SW480 (cell line): ENCODE measurements at places on chromosomes 12 and 14.
A peak's percentile ranks its signal among the peaks of the same experiment; 100 is the strongest.

DNA sequence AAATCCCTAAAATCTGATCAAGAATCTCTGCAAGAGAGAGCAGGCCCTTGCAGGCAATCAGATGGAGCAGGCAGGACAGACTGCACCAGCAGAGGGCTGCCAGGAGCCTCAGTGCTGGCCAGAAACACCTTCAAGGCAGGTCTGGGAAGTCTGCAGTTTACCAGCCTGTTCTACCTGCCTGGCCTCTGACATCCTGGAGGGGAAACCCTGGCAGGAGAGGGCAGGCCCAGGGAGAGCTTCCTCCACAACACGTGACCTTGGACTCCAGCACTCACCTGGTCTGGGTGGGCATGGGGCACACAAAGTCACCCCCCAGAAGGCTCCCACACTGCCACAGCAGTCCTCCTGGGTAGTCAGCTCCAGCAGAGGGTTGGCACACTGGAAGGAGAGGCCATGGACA, 56.0 kb downstream of the ISCA2 start:
- no peak for DNase-seq

DNA sequence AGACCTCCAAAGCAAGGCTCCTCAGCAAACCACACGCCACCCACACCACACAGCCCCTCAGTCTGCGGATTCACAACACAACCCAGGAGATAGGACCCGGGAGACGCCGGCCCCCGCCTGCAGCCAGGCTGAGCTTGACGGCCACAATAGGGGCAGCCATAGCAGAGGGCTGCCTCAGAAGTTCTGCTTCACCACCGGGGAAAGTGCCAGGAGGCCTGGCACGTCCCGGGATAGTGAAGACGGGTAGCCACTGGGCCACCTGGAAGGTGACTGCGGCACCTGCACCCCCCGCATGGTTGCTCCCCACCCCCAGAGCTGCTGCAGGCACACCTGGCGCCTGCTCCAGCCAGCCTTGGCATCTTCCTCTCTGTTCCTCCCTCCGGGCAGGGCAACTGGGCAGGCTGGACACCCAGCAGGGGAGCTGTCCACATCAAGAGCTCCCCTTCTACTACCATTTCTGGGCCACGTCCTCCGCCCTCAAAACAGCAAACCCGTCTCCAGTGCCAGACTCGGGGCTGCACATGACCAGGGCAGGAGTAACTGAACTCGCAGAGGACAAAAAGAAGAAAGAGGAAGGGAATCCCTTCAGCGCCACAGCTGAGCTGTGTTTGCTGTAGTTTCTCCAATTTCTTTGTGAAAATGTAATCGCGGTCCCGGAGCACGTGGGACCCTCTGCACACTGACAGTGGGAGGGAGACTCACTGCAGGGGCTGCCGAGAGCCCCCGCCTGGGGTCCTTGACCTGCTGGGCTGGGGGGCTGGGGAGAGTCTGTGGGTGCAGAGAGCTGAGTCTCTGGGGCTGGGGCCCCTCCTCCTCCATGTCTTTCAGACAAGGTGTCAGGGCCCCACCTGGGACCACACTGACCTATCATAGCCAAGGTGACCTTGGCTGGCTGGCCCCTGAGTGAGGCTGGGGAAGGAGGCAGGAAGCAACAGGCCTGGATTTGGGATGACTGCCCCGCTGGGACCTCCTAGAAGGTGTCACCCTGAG, 74.2 kb upstream of the C14orf180 start:
- no peak for DNase-seq

GRCh38 chr12:131011165-131012079, 57.7 kb downstream of the ADGRD1 start:
- DNase-seq: no peak

DNA sequence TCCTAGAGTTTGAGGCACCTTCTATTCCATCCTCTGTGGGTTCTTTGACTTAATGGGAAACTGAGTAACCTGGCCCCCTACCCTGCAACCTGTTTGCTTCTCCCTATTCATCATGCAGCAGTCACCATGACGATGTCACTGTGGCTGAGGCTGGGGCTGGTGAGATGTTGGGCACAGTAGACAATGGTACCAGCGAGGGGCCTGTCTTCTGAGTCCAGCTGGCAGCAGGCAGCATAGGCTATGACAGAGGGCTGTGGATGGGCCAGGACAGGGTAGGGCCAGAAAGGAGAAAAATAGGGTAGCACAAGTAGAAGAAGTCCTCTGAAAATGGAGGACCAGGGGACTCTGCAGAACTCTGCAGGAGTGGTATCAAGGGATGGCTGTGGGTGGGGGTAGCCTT, 2.0 kb downstream of the CIROP start:
- no peak for DNase-seq

DNA sequence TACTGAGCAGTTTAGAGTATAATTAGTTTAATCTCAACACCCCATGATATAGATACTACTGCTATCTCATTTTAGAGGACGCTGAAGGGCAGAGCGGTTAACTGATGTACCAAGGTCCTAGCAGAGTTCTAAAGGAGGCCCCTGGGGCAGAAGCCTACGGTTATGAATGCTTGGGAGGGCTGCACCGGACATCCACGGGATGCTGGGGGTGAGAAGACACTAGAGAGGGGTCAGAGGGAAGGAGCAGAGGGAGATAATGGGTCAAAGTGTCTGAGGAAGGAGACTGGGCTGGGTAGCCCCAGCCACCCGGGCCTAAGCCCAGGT, 1.6 kb upstream of the ACTR6 start:
- no peak for DNase-seq

DNA sequence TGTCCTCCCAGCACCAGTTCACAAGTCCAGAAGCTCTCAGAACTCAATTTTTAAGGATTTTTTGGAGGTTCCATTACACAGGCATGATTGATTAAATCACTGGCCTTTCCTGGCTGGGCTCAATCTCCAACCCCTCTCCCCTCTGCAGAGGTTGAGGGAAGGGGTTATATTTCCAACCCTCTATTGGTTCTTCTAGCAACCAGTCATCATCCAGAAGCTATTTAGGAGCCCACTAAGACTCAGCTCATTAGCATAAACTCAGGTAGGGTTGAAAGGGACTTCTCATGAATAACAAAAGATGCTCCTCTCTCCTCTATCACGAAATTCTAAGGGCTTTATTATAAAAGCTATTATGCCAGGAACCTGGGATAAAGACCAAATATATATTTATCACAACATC, 41.5 kb downstream of the SPPL3 start:
- no peak for DNase-seq

GRCh38 chr14:93103392-93104080, 12.2 kb downstream of the ITPK1 start:
- peak; percentile 91 for DNase-seq

- no peak for DNase-seq
Measured at GRCh38 chr12:116594325-116595038, 35.3 kb downstream of the MAP1LC3B2 start.

DNA sequence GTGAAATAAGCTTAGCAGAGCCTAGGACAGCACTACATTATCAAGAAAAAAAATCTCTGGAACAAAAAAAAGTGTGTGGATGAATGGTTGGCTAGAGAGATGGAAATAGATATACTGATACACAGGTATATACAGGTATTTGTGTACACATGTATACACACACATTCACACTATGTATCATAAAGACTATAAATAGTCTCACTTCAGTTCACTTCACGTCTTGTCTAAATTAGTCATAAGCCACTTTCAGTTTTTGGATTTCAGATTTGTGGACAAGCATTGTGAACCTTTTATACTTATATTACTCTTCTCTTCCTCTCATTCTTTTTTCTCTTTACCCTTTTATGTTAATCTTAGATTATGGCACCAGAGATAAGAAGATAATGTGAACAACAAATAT, 41.8 kb upstream of the SLC6A15 start:
- no peak for DNase-seq

DNA sequence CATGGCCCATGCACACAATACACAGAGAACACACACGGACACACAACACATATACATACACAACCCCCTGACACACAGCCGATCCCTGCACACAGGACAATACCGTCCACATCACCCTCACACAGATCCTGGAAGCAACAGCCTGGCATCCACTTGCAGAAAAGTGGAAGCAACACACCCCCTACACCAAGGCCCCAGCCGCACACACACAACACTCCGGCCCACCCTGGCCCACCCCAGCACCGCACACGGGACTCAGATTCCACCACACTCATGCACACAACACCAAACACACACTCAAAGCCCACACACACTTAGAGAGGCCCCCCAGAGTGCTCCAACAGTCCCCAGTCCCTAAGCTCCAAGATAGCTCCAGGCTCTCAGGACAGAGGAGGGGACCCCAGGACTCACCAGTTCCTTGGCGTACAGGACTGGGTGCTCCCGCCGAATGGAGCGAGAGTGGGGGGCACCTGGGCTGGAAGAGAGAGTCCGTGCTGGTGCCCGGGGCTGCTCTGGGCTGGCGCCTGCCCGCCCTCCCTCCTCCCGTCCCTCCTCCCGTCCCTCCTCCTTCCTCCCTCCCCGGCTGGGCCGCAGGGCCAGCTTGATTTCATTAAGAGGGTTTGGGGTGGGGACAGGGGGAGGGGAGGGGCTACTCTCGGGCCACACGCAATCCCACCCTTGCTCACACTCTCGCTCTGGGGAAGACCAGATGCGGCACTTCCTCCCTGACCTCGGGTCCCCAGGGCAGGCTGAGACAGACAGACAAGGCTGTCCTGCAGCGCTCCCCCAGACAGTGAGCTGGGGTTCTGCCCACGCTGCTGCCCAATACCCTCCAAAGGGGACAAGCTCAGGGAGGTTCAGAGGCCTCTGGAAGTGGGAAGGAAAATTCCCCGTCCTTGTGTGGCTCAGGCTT, at the start of gene TMEM119:
Gene TMEM119, minus strand, starts transcription at position 526 of the 913 bp plus-strand sequence. CDS start 5,701 bp downstream, outside the sequence.
- DNase-seq: no peak

DNA sequence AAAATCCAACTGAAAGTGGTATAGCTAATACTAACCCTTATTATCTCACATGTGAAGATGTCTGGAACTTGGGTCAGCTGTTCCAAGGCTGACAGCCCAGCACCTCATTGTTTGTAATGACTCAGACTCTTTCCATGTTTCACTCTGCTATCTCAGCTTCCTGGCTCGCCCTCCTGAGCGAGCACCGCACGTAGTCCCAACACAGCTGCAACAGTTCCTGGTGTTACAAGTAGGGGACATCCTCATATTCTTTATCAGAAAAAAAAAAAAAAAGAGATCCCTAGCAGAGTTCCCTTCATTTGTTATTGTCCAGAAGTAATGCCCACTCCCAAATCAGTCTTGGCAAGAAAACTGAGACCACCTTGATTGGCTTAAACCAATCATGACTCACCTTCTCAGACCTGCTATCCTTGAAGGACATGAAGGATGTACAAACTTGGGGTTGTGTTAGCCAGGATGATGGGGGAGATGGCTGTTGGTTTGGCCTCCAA, 92.5 kb downstream of the ADCK1 start:
- no peak for DNase-seq

- DNase-seq: no peak
Measured at GRCh38 chr12:96352161-96352835, 47.9 kb downstream of the CDK17 start.

DNA sequence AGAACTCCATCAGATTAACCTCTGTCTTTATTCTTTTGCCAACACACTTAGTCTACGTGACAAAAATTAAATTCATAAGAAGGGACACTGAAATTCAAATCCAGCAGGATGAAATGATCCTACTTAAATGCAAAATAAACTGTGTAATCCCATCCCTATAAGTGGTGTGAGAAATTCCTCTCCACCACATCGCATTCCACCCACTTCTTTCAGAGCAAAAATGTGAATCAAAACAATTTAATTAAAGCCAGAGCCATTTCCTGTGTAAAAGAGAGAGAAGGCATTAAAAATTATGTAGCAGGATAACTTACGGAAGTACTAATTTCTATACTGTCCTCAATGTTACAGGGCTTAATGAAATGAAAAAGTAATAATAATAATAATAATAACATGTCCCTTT, 844.3 kb downstream of the GALC start:
- no peak for DNase-seq

DNA sequence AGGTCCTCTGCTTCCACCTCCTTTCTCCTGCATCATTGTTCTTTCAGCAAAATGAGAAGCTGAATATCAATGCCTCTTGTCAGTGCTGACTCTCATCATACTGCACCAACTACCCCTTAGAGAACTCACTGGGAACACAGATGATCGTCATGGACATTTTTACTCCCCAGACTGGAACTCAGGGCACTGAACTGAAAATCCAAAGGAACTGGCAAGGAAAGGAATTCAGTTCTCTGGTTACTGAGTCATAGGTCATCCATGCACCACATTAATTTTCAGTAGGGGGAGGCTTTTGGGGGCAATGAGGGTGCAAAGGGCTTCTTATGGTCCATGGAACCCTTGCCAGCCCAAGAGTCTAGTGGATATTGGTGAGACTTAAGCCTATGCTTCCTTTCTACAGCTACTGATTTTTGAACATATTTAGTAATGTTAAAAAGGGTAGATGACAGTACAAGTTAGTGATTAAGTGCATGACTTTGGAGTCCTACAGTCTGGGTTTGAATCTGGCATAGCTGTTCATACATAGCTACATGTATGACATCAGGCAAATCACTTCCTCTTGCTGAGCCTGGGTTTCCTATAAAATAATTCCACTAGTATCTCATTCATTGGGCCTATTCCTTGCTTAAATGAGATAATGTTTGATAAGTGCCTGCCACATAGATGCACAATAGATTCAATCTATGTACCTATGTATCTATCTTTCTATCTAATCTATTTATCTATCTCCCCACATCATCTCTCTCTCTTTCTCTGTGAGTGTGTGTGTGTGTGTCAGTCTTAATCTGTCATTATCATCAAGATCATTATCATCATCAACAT, 29.2 kb downstream of the BBS10 start:
- no peak for DNase-seq

DNA sequence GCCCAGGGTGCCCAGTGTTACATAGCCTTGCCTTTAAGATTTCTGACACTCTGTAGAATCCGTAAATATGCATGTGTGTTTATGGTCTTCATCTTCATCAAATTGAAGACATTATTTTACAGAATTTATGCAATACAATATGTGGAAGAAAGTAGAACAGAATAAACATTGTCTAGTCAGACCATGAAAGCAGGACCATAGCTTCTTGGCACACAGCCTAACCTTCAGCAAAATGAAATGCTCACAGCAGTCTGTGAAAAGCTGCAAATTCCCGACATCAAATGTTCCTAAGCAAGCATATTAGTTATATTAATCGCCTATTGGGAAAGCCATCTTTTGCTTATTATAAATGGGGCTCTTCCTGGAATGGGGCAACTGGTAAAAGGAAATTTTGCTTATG, 111.3 kb upstream of the GARIN2 start:
- DNase-seq: no peak

DNA sequence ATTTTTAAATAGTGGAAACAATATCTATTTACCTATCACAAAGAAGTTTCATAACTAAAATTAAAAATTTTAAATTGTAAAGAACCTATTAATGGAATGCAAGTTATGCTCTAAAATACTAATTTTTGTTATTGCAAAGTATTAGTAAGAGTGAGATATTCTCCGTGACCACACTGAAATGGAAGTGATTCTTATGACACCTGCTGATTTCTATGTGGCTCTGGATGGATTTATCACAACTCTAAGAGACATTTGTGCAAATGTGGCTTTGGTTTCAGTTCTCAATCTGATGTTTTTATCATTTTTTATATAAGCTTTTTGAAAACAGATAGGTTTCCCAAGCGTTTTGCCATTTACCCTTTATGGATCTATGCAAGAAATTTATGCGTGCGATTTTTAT, 497.8 kb downstream of the NAV3 start:
- DNase-seq: no peak
